Germinal center (tissue), 1 donor: ENCODE measurements at places on chromosomes 1 and 21.

GRCh38 chr1:7373251-7373650, 397.8 kb upstream of the VAMP3 start:
- DNase-seq, result no peak

GRCh38 chr1:59485949-59486348, 189.1 kb downstream of the FGGY start:
- no peak for DNase-seq

DNA sequence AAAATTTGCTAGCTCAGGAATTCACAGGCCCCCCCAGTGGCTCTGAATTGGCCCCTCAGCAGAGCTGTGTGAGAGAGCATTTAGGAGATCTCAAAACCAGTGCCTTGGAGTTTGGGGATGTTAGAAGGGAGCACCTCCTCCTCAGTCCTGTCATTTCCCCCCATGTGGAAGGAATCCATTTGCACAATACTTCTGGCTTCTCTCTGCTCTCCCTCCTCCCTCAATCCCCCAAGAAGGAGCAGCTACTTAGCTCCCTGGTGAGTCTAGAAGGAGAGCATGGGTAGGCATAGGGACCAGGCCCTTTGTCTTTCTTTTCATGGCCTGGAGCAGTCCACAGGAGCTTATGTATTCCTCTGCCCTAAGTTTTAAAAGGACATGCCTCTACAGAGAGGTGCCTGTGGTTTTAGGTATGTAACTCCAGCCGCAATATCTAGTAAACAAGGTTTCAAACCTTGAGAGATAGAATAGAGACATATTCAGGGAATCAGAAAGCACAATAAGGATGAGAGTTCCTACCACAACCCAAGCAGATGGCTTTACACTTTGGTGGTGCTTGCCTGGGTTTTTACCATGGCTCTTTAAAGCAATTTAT, 199.4 kb downstream of the FCRL5 start:
- DNase-seq, result no peak

GRCh38 chr1:241994171-241994570, 4.7 kb downstream of the MAP1LC3C start:
- no peak for DNase-seq

DNA sequence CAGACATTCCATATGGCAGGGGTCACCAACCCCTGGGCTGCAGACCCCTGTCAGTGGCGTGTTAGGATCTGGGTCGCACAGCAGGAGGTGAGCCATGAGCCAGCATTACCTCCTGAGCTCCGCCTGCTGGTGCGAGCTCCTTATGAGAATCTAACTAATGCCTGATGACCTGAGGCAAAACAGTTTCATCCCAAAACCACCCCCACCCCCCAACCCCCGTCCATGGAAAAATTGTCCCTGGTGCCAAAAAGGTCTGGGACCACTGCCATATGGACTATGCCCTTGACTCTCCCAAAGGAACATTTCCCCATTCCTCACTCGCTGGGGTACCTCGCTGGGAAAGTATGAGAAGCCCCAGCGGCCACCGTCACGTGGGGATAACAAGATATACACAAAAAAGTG, 6.4 kb upstream of the CPT2 start:
- DNase-seq, result no peak

- DNase-seq, result no peak
These were observed 78.5 kb downstream of the BACH1 start for GRCh38 chr21:29377266-29377665.

GRCh38 chr1:206656936-206657335, 21.6 kb downstream of the DYRK3 start:
- no peak for DNase-seq

- peak; percentile 84 for DNase-seq
These were observed 103.9 kb downstream of the CASZ1 start for GRCh38 chr1:10692401-10693021.

DNA sequence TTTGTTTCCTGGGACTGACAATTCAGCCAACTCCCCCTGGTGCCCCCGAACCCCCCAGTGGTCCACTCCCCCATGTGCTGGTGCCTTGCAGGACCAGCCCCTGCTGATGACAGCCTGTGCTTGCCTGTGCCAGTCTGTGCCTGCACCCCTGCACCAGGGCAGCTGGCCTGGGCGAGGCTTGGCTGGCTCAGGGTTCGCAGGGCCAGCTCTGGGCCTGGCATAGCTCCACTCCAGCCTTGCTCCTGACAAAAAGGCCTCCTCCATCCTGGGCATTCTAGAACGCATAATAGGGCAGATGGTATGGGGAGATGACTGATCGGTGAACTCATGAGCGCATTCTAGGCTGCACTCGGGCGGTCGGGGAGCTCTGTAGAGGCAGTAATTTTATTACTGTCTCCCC, 5.4 kb downstream of the CNTN2 start:
- DNase-seq, result no peak

- no peak for DNase-seq
These were observed 76.1 kb upstream of the ZNF326 start for GRCh38 chr1:89918794-89919155.

- no peak for DNase-seq
These were observed 68.8 kb downstream of the SMYD2 start for GRCh38 chr1:214349781-214350180.

GRCh38 chr1:241507189-241507863, 12.2 kb downstream of the FH start:
- no peak for DNase-seq

- no peak for DNase-seq
These were observed 22.8 kb downstream of the A3GALT2 start for GRCh38 chr1:33297911-33298622.
